Fibroblast of skin of scalp (primary cell): ENCODE measurements at places on chromosomes 7 and 10.

DNA sequence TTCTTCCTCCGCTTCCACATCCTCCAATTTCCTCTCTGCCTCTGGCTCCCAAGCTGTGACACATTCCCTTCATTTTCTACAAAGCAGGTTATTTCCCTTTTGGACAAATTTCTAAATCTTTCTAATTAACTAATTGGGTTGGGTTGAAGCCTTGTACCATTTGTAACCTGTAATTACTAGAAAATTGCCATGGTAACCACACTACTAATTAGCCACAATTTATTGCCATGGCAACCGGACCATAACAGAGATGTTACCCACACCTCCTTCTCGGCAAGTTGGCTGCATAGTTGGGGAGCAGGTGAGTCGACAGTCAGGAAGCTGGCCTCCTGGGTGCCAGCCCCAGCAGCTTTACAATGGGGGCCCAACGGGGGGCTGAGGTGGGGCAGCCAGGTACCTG is 61.6 kb downstream of the GOLGA7B start:
- no peak for DNase-seq

DNA sequence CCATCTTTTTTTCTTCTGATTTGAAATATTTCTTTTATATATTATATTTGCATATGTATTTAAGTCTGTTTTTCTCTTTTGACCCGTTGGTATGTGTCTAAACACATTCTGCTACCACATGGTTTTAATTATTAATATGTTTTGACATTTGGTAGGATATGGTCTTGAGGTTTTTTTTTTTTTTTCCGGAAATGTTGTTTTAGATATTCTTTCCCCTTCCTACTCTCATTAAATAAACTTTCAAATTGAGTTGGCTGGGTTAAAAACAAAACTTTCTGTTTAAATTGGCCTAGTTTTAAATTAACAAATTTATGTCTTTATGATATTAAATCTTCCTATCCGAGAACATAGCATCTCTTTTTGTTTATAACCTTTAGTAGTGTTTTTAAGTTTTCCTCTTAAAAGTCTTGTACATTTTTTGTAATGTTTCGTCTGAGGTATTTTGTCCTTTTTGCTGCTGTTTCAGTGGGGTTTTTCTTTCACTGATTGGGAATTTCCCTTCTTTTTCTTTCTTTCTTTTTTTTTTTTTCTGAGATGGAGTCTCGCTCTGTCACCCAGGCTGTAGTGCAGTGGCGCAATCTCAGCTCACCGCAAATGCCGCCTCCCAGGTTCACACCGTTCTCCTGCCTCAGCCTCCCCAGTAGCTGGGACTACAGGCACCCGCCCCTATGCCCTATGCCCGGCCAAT is 25.4 kb downstream of the STAM start:
- DNase-seq: peak; percentile 43

DNA sequence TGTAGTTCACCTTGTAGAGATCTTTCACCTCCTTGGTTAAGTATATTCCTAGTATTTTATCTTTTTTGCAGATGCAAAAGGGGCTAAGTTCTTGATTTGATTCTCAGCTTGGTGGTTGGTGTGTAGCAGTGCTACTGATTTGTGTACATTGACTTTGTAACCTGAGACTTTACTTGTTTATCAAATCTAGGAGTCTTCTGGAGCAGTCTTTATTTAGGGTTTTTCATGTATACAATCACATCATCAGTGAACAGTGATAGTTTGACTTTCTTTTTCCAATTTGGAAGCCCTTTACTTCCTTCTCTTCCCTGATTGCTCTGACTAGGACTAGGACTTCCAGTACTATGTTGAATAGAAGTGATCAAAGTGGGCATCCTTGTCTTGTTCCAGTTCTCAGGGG is 33.8 kb downstream of the GPR22 start:
- DNase-seq: no peak

GRCh38 chr10:47031901-47032465 is 120.8 kb downstream of the PTPN20 start:
- peak; percentile 10 for DNase-seq

- peak; percentile 34 for DNase-seq
Measured at GRCh38 chr7:129612112-129613015, 844 bp downstream of the NRF1 start.

DNA sequence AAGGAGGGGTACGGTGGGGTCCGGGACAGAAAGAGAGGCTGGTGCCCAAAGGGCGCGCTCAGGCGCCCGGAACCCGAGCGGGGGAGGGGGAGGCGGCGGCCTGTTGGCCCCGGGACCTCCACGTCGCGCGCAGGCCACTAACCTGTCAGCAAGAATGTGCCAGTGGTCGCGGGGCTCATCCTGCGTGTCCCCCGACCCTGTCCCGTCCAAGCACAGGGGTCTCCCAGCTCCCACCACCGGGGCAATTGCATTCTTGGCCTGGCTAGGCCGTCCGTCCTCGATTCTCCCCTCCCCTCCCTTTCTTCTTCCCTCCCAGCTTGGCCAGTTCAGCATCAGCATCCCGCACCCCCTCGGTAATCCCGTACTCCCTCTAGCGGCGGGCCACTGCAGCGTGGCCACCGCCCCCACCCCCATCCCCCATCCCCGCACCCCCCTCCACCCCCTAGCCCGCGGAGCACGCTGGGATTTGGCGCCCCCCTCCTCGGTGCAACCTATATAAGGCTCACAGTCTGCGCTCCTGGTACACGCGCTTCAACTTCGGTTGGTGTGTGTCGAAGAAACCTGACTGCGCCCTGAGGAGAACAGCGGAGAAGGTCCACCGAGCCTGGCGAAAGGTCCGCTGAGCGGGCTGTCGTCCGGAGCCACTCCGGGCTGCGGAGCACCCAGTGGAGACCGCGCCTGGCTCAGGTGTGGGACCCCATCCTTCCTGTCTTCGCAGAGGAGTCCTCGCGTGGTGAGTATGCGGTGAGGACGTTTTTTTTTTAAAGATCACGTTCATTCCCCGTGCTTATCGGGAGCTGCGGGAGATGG is at the start of gene SGCE:
SGCE (minus strand) TSS at position 286 of the 810 bp plus-strand sequence; CDS start at position 251, 35 bp downstream.
- DNase-seq: peak; percentile 87

GRCh38 chr7:64429232-64429631 is 115.5 kb downstream of the ZNF736 start:
- DNase-seq: no peak

DNA sequence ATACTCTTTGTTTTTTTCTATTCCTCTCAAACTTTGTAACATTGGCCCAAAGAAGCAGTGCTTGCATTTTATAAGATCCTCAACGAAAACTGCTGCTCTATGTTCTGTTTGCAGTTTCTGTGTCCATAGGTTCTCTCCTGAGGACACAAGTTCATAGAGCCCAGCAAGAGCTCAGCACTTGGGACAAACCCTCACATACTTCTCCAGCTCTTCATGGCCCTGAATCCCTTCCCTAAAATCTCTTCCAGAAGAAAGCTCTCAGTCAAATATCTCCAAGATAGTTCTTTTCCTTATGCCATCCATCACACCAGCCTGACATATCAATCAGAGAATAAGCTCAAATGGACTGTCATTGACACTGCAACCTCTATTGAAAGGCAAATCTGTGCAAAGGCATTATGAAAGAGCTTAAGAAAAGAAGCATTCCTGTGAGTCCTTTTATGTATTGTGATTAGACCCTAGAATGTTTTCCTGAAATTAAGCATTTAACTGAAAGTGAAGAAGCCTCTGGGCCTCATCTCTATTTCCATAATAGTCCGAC is 405.5 kb downstream of the ANKRD7 start:
- no peak for DNase-seq

DNA sequence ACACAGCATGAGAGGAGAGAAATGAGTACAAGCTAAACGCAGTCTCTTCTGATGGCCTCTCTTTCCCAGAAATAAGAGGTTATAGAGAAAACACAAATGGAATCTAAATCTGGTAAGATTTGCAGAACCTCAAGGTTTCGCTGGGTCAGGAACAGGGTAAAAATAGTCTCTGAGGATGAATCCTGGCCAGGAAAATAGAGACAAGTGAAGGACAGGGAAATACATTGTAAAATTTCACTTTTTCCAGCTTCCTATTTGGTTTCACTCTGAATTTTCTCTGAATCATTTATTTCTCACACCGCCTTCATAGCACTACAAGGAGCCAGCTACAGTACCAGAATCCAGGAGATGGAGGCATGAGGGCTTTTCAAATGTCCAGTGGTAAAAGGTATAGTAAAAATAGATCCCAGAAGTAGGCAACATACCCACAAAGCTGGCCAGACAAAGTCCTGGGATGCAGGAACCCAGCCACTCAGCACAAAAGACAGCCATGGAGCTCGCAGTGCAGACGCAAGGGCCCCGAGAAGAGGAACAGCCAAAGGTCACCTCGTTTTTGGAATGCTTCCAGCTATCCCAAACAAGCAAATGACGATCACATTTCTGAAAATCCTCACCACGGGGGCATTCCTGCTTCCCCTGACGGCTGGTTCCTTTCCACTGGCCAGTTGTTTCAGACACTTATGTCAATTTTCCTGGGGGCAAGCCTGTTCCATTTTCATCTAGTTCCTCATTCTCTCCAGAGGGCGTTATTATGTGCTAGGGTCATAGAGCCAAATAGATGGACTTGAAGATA is 21.5 kb upstream of the IKZF1 start:
- DNase-seq: no peak

- DNase-seq: no peak
Measured at GRCh38 chr10:34726862-34727261, 88.2 kb downstream of the PARD3 start.

- no peak for DNase-seq
Measured at GRCh38 chr7:126856691-126857291, 395.9 kb downstream of the GRM8 start.

DNA sequence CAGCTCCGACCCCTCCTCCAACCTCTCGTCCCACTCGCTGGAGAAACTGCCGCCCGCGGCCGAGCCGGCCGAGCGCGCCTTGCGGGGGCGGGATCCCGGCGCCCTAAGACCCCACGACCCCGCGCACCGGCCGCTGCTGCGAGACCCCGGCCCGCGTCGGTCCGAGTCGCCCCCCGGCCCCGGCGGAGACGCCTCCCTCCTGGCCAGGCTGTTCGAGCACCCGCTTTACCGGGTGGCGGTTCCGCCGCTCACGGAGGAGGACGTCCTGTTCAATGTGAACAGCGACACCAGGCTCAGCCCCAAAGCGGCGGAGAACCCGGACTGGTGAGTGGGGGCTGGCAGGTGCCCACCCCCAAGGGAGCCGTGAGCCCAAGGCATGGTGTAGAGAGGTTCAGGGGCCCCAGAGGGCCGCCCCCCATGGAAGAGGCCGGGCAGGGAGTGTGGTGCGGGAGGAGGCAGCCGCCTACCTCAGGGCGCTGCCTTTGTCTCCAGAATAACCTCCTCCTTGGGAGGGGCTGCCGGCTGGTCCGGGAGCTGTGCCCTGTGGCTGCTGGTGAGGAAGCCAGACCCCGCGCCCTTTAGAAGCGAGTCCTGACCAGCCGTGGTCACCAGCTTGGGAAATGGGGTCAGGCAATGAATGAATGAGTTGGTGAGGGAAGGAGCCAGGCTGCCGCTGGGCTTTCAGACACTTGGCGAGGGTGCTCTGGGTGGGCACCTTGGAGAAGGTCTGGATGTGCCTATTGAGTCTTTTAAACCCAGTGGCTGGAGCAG is 1.3 kb downstream of the FAM20C start:
- no peak for DNase-seq

DNA sequence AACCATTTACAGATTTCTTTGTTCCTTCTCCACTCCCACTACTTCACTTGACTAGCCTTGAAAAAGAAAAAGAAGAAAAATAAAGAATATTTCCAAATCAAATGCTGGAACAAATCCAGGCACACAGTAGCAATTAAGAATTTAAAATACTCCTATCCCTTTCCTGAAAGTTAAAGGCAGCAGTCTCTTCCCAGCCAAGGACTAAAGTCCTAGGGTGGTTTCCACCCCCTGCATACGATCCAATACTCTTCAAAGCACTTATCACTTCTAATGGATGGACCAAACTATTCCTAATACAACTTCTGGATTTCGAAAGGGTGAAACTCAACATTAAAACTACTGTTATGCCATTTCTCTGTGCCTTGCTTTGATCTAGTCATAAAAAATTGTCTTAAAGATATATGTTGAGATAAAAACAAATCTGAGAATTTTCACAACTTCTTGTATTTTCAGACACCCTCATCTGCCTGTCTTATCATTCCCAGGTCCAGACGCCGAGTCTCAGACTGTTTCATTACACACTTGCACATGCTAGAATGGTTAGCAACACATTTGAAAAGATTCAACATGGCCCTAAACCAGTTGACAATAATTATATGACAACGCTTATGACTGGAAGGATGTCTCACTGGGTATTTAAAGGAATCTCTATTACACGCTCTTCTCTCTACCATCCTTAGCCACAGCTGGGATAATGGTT is 13.4 kb downstream of the ELMO1 start:
- DNase-seq: no peak
